Left lung (tissue), 14 donors: ENCODE measurements at places on chromosomes 1 and 21. TPM values are rescaled to one million over a fixed set of nuclear protein-coding genes. Genes with fewer than 3 reads are reported as not detected.
A peak's percentile ranks its signal among the peaks of the same experiment; 100 is the strongest.

- H3K36me3 ChIP-seq, result no peaks in the 10 kb centered on the region
- no peak overlapping the region for H3K27ac ChIP-seq
- H3K4me1 ChIP-seq, result peaks cover 20% of the 10 kb centered on the region
- H3K27me3 ChIP-seq, result no peaks in the 10 kb centered on the region
- no peak overlapping the region for H3K4me3 ChIP-seq
- DNase-seq, result no peak
Observed at GRCh38 chr1:64519901-64520300, 50.0 kb downstream of the CACHD1 start.

- no peaks in the 10 kb centered on the region for H3K4me1 ChIP-seq
- no peak overlapping the region for H3K27ac ChIP-seq
- DNase-seq, result peak; percentile 34
Observed at GRCh38 chr1:204426035-204426436, 14.4 kb upstream of the PPP1R15B start.

The PGD gene
- total RNA-seq, result 277 TPM

The MCOLN3 gene
- total RNA-seq, result 3.6 TPM

The CDA gene
- total RNA-seq, result 2.2 TPM

The CRYBG2 gene
- total RNA-seq, result 2.0 TPM

DNA sequence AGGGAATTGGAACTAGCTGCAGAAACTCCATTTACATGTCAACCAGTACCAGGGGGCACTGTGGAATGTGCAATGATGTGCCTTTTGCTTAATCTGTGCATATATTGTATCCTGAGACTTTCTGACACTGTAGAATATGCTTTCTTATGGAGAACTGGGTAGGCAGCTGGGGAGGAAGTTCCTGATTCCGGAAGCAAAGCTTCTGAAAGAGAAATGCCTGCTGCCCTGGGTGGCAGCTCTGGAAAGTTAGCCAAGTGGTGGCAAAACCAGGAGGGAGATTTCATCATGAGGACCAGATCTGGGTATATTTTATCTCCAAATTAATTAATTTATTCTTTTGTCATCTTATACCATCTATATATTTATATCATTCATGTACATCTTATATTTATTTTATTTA, 116.7 kb downstream of the XCL2 start:
- no peaks in the 10 kb centered on the region for H3K27me3 ChIP-seq
- H3K36me3 ChIP-seq, result no peaks in the 10 kb centered on the region
- H3K4me1 ChIP-seq, result no peaks in the 10 kb centered on the region
- H3K4me3 ChIP-seq, result no peak overlapping the region
- DNase-seq, result no peak

DNA sequence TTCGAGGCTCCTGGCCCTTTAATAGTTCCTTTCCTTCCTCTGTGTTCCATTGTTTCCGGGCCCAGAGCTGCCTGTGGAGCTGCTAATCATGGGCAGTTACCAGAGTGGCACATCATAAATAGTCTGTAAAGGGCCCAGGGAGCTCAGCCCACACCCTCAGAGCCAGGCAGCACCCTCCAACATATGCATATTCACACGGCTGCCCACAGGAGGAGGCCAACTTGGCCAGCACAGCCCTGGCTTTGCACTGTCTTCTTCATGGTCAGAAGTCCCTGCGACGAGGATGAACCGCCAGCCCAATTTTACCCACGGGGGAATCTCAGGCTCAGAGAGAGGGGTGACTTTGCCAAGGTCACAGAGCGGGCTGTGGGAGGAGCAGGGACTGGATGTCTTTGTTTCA, 172.5 kb downstream of the TRABD2B start:
- H3K27me3 ChIP-seq, result no peaks in the 10 kb centered on the region
- H3K27ac ChIP-seq, result no peak overlapping the region
- H3K36me3 ChIP-seq, result no peaks in the 10 kb centered on the region
- no peak overlapping the region for H3K4me3 ChIP-seq

DNA sequence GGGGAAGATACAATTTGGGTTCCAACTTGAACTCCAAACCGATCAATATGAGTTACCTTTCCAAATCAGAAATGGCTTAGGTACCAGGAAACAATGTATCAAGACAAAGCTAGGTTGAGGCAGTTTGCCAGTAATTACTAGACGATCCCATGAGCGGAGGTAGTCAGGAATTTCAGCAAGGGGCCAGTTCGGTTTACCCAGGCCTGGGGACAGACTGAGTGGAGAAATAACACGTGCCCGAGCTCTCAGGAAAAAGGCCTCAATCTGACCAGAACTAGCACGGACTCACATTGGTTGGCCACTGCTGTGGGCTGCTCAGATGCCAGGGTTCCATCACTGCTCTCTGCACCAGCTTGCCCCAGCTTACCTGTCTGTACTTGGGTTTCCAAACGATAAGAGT, 15.3 kb downstream of the CLSTN1 start:
- H3K27me3 ChIP-seq, result no peaks in the 10 kb centered on the region
- H3K4me1 ChIP-seq, result no peaks in the 10 kb centered on the region
- no peaks in the 10 kb centered on the region for H3K36me3 ChIP-seq
- H3K27ac ChIP-seq, result no peak overlapping the region
- no peak for DNase-seq
- no peak overlapping the region for H3K4me3 ChIP-seq

The LCE1D gene
- total RNA-seq, result not detected

DNA sequence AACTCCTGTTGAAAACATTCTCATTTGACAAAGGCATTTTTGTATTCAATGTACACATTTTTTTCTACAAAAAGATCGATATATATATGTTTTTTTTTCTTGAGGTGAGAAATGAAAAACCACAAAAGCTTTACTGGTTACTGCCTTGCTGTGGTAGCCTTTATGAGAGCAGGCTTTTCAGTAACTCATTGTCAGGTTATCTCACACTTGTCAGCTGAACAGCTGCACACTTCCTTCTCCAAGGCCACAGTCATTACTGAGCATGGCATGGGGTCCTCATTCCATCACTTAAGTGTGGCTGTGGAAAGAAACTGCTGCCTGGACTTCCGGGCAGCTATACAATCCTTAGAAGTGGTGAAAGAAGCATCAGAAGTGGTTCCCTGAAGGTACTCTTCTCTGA, 169.3 kb upstream of the ZP4 start:
- H3K27me3 ChIP-seq, result no peaks in the 10 kb centered on the region
- H3K36me3 ChIP-seq, result no peaks in the 10 kb centered on the region
- H3K27ac ChIP-seq, result no peak overlapping the region
- no peak overlapping the region for H3K4me3 ChIP-seq
- no peak for DNase-seq

The BARHL2 gene
- not detected for total RNA-seq

DNA sequence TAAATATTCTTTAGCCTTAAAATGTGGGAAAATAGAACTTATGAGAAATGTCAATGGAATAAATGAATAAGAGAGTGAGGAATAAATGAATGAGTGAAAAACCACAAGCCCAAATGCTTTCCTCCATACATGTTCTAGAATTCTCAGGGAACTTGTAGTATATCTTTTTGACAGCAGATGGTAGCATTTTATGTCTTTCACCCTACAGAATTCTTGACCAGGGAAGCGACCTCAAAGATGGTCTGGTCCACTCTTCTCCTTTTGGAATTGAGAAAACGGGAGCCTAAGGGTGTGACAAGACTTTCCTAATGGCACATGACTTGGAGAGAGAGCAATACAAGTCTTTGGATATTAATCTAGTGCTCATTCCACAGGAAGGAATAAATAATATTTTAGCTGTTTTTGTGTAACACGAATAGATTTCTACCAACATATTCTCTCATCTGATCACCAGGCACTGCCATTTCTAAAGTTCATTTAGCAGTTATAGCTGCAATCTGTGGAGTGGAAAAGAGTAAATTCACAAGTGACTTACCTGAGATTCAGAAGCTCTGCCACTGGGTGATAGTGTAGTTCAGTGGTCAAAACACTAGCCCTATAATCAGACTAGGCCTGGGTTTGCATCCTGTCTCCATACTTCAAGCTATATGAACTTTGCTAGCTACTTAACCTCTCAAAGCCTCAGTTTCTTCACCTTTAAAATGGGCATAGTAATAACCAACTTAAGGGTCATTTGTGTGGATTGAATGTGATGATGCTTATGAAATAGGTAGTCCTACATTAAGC, 15.0 kb upstream of the F5 start:
- H3K27ac ChIP-seq, result no peak overlapping the region
- H3K27me3 ChIP-seq, result no peaks in the 10 kb centered on the region
- H3K36me3 ChIP-seq, result no peaks in the 10 kb centered on the region
- DNase-seq, result no peak

The LORICRIN gene
- not detected for total RNA-seq

- peaks cover 18% of the 10 kb centered on the region for H3K4me1 ChIP-seq
- H3K27ac ChIP-seq, result no peak overlapping the region
- H3K4me3 ChIP-seq, result no peak overlapping the region
- no peaks in the 10 kb centered on the region for H3K27me3 ChIP-seq
Observed at GRCh38 chr1:198909973-198910372, 271.1 kb downstream of the PTPRC start.

DNA sequence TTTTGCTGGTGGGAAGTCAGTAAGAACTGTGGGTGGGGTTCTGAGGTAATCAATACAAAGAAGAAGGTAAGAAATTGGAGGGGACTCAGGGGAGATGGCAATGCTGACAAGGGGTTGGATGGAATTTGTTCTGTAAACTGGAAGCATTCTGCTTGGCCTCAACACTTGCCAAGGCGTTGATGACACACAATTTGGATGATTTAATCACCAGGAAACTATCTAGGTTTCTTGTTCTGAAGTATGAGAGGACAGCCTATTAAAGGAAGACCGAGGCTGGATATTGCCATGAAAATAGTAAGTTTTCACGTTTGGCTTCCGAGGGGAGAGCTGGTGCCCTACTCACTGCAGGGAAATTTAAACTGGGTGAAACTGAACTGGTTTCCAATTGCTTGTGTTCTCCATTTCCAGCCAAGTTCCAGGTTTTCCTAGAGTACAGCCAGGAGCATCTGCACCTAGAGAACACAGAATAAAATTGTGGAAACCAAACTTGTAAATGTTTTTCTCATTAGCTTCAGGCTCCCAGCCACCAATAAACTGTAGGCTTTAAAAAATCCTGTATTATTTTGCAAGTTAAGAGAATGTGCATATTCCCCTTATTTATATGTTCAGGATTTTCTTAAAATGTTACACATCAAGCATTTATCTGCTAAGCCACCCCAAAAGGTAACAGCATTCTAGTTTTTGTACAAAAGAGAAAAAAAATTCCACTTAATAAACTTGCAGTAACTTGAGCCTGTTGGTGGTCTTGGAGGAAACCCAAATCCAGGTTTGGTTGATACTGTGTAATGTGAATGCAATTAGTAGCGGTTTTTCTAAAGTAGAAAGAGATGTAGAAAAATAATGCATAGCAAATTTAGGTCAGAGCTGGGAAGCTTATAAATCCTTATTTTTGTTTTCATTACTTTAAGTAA, 53.8 kb downstream of the ROR1 start:
- DNase-seq, result no peak
- H3K27me3 ChIP-seq, result no peaks in the 10 kb centered on the region
- H3K4me3 ChIP-seq, result no peak overlapping the region
- H3K27ac ChIP-seq, result no peak overlapping the region

The VWA5B1 gene
- total RNA-seq, result 0.15 TPM

The ASAP3 gene
- total RNA-seq, result 35.2 TPM

GRCh38 chr1:12130466-12131130, 36.2 kb upstream of the TNFRSF1B start:
- DNase-seq, result no peak
- no peaks in the 10 kb centered on the region for H3K27me3 ChIP-seq
- no peak overlapping the region for H3K4me3 ChIP-seq
- H3K36me3 ChIP-seq, result no peaks in the 10 kb centered on the region

The KANK4 gene
- 2.6 TPM for total RNA-seq

DNA sequence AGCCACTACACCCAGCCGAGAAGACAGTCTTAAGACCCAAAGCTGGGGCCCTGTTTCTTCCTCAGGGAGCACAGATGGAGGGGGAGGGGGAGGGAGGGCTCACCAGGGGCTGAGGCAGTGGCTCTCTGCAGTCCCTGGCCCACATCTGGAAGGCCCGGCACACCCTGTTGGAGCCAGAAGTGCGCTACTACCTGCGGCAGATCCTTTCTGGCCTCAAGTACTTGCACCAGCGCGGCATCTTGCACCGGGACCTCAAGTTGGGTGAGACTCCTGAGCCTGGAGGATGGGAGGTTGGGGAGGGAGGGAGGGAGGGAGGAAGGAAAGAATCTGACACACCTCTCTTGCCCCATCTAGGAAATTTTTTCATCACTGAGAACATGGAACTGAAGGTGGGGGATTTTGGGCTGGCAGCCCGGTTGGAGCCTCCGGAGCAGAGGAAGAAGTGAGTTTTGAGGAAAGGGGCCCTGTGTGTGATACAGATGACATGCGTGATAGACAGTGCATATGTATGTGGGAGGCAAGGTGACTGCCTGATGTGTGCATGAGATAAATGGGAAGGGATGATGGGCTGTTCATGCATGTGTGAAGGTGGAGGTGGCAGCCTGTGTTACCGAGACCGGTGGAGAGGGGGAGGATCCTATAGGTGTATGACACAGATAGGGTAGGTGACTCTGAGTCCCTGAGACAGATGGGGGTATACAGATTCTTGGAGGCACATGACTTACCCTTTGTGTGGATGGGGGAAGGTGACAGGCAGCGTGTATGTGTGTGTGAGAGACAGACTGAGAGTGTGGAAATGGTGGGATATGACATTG, 1.5 kb downstream of the PLK3 start:
- peaks cover 48% of the 10 kb centered on the region for H3K36me3 ChIP-seq
- peaks cover 62% of the 10 kb centered on the region for H3K4me1 ChIP-seq
- H3K4me3 ChIP-seq, result peak overlapping the region; percentile 84
- no peaks in the 10 kb centered on the region for H3K27me3 ChIP-seq
- no peak for DNase-seq

The ALX3 gene
- total RNA-seq, result not detected

The ATAD3C gene
- 14.9 TPM for total RNA-seq

- H3K36me3 ChIP-seq, result no peaks in the 10 kb centered on the region
- no peaks in the 10 kb centered on the region for H3K27me3 ChIP-seq
- H3K27ac ChIP-seq, result peak overlapping the region; percentile 88
- peaks cover 4% of the 10 kb centered on the region for H3K4me1 ChIP-seq
- DNase-seq, result peak; percentile 35
Observed at GRCh38 chr1:21175670-21176581, 771 bp downstream of the EIF4G3 start.

DNA sequence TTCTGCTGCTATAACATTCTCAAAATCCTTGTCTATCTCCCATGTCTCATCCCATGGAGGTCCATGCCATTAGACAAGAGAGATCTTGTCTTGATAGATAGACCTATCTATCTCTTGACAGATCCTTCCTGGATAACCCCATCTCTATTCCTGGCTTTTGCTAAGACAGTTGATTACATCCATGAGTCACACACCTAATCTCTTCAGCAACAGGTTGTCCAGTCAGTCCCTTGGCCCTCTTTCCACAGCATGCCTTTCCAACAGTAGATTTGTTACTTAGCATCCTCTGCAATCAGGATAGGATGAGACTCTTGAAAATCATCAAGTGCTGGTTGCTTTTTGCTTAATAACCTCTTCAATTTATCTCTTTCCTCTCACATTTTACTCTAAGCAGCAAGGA, 46.6 kb downstream of the TRMT1L start:
- DNase-seq, result no peak
- H3K27me3 ChIP-seq, result no peaks in the 10 kb centered on the region
- H3K27ac ChIP-seq, result no peak overlapping the region
- H3K4me3 ChIP-seq, result no peak overlapping the region
- H3K36me3 ChIP-seq, result no peaks in the 10 kb centered on the region
- no peaks in the 10 kb centered on the region for H3K4me1 ChIP-seq

The SMIM11 gene
- 3.1 TPM for total RNA-seq

GRCh38 chr1:109802136-109802900, 38.6 kb upstream of the EPS8L3 start:
- peaks cover 36% of the 10 kb centered on the region for H3K4me1 ChIP-seq
- H3K36me3 ChIP-seq, result no peaks in the 10 kb centered on the region
- no peak overlapping the region for H3K4me3 ChIP-seq
- DNase-seq, result no peak
- no peak overlapping the region for H3K27ac ChIP-seq
